ENCODE measurements at places on chromosomes 1 and 21.
A peak's percentile ranks its signal among the peaks of the same experiment; 100 is the strongest.

DNA sequence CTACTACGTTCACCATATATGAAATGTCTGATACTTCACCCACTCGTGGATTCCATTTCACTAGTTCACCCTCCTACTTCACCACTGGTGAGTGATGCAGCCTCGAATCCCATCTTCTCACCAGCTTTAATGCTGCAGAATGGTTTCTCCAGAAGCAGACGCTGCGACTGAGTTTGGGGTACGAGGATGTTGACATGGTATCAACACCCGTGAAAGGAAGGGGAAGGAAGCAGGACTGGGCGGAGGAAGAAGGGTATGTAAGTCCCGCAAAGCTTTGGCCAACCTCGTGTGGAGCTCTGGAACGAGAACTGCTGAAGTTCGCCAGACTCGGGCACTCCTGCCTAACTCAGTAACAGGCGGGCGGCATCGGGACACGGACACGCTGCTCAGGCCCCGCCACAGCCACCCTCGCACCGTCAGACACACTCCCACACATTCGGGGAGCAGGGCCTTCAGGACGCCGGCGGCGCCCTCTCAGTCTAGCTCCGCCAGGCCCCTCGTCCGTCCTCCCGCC is 833 bp upstream of the DIP2A start:
- peak; percentile 40 for DNase-seq

- peak; percentile 96 for DNase-seq
Observed at GRCh38 chr1:44645476-44646244, 28.6 kb downstream of the TMEM53 start.

DNA sequence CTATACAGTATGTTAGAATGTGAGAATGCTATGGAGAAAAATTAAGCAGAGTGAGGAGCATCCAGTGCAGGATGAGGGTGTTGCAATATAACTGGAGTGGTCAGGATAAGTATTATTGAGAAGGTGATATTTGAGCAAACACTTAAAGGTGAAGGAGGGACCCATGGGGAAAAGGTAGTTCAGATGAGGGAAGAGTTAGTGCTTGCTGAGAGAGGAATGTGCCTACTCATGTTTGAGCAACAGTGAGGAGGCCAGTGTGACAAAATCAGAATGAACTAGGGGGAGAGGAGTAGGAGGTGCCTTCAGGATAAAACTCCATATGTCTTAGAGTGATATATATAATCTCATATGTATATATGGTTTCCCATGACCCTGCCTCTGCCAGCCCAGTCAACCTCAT is 6.2 kb upstream of the TRIM45 start:
- no peak for DNase-seq

DNA sequence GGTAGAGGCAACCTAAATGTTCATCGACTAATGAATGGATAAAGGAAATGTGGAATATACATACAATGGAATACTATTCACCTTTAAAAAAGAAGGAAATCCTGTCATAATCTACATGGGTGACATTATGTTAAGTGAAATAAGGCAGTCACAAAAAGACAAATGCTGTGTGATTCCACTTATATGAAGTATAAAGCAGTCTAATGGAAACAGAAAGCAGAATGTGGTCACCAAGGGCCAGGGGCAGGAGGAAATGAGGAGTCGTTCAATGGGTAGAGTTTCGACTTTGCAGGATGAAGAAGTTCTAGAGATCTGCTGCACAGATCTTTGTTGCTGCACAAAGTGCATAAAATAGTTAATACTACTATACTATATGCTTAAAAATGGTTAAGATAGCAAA is 7.8 kb downstream of the DIPK1A start:
- DNase-seq, result no peak

DNA sequence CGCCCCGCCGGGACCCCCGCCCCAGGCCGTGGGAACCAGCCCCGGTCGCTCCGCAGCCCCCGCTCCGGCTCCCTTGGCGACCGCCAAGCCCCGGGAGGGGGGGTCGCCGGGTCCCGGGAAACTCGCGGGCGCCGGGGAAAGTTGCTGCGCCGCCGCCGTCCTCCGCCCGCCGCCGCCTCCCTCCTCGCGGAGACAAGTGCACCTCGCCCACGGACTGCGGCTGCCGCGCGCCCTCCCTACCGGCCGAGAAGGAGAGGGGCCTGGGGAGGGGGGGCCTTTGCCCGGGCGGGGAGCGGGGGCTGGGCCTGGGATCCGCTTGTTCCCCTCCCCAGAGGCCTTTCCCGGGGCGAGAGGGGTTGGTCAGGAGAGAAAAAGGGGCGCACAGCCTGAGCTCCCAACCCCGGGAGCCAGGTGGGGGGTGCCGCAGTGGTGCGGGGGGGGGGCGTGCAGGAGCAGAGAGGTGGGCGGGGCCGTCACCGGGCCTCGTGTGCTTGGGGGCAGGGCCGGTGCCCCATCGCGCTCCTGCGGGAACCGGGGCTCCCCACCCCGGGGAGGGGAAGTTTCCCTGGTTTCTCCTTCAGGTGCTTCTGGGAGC is 592 bp downstream of the AGRN start:
- DNase-seq, result no peak

DNA sequence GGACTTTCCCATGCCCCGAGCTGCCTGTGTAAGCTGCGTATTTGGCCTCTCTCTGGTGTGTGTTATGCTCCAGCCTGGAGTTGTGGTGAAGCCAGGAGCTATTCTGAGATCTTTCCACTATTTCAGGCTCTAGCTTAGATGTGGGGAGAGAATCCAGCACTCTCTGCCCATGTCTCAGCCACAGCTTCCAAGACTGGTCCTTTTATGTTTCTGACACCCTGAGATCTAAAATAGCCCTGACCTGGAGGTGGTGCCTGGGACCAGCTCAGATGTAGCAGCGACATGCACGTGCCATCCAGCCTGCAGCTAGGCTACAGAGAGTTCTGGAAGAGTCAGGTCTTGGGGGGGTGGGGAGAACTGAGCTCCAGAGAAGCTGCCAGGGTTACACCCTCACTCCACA is 76.5 kb downstream of the TENT5C start:
- peak; percentile 77 for DNase-seq

DNA sequence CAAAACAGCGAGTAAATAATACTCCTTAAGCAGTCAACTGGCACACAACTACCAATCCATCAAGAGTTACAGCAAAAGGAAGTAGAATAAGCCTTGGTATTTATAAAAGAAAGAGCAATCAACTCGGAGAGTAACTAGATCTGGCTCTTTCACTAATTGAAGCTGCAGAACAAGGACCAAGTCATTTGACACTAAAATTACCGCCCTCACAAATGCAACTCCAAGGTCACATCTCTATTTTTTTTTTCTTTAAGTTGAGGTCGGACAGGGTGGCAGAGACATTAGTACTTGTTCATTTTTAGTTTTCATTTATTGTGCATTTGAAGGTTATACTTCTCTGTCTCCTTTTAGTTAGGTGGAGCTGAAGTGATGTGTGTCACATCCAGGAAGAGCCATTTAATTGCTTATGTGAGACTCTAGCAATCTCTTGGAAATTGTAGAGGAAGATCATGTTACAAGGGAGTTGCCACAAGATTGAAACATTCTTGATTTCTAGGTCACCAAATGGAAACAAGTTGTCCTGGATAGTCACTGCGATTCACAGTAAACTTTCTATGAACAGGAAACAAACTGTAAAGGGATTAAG is 138.1 kb upstream of the ADAMTS5 start:
- peak; percentile 40 for DNase-seq

DNA sequence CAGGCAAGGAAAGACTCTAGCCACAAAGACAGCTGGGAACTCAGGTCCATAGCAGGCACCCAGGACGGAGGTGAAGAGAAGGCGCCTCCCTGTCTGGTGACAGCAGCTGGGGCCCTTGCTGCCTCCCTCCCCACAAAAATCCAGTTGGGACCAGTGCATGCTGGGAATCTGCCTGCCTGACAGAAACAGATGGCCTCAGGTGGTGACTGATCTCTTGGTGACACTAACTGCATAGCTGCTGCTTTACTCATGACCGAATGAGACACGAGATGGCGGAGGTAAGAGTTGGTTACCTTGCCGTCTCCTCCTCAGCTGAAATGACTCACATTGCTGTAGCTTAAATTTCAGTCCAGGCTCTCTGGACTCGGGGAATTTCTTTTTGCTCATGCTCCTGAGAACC is 130.3 kb downstream of the FGGY start:
- DNase-seq, result peak; percentile 99

DNA sequence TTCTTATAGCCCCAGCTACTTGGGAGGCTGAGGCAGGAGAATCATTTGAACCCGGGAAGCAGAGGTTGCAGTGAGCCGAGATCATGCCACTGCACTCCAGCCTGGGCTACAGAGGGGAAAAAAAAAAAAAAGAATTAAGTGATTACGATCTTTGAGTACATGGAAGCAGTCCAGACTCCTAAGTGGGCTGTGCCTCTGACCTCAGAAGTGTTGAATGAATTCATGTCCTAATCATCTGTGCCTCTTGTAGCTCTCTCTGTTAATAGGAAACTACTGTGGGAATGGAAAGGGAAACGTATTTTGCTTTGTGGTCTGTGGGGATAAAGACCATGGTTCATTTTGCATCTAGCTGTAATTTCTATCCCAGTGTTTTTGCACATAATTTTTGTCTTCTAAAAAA is 8.4 kb upstream of the IVNS1ABP start:
- DNase-seq, result no peak

- no peak for DNase-seq
Observed at GRCh38 chr1:183652107-183652506, 1.0 kb downstream of the APOBEC4 start.

DNA sequence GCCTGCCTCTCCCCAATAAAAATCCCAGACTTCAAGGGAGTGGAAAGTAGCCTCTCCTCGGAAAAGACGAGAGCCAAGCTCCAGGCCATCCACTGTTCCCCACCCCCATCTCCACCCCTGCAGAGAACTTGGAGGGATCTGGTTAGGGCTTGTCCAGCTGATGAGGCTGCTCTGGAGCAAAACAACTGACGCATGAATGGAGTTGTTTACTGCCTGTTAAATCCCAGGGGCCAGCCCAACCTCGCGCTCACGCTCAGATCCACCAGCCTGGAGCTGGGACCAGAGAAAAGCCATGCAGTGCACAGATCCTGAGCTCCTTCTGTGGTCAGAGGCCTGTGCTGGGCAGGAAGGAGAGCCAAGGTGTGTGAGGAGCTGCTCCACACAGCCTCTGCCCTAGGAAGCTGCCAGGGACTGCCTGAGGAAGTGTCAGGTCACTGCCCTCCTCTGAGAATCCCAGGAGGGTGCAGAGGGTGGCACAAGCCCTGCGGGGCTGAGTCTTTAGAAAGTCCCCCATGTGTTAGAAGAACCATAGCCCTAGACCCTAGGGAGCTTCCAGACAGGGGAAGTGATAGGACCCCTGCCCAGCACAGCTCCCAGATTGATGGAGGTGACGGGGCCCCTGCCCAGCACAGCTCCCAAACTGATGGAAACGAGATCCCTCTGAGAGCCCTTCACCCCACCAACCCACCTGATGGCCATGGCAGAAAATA is 109.0 kb upstream of the IPO9 start:
- no peak for DNase-seq

DNA sequence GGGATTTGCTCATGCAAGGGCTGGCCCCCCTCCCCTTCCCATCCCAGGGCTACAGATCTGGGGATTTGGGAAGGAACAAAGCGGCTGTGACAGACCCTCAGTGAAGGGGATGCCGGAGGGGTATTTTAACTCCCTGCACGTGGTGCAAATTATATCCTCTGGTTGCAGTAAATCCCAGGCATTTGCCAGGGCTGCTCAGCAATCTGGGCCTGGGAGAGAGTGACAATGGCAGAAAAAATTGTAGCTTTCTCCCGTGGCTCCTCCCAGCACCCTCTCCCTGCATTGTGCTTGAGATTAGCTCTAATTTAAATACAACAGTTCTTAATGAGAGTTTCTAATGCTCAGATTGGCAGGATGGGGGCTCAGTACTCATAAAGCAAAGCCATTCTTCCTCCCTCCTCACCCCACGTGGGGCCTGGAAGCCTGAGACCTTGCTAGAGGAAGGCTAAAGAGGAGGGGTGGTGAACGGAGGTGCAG is 129.9 kb upstream of the CD34 start:
- no peak for DNase-seq

DNA sequence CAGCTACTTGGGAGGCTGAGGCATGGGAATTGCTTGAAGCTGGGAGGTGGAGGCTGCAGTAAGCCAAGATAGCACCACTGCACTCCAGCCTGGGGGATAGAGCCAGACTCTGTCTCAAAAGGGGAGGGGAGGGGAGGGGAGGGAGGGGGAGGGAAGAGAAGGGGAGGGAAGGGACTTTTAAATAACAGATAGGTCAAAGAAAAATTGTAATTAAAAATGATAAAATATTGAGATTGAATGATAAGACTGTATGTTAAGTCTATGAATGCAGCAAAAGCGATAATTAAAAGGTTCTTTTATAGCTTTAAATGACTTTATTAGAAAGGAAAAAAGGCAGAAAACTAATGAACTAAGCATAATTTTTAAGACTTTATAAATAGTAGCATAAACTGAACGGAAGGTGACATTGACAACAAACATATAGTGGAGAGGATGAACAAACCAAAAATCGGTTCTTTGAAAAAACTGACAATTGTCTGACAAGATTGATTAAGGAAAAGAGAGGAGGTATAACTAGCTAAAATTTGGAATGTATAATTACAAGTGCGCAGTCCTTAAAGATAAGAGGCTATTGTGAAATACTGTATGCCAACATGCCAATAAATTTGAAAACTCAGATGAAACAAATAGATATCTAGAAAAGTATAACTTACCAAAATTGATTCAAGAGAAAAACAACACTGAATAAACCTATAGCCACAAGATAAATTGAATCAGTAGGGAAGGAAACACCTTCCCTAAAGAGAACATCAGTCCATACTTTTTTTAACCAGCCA is 8.4 kb downstream of the SPOCD1 start:
- DNase-seq, result no peak

DNA sequence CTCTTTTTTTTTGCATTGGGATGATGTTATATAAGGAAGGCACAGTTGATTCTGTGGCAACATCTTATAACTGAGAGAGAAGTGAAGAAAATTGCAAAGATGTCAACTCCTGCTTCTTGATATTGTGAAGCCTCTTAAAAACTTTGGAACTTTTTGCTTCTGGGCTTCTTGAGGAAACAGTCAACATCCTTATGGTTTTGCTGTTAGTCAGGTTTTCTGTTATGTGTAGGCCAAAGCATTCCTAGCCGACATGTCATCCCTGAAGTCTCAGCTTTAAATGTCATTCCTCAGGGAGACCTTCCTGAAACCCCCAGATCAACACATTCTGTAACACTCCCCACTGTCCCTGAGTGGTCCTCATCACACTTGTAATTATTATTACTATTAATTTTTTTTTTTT is 12.6 kb downstream of the FALEC start:
- DNase-seq, result no peak

- DNase-seq, result no peak
Observed at GRCh38 chr21:41825216-41825615, 53.9 kb downstream of the PRDM15 start.
